Activated naive CD8-positive, alpha-beta T cell treated with anti-CD3 and anti-CD28 coated beads, Interleukin-2, amount 50 U/mL, for 24 hours (primary cell): ENCODE measurements at places on chromosomes 11 and 22.
A peak's percentile ranks its signal among the peaks of the same experiment; 100 is the strongest.

GRCh38 chr11:123166071-123166559 is 28.9 kb downstream of the CLMP start:
- H3K36me3 ChIP-seq: no peaks in the 10 kb centered on the region
- H3K4me1 ChIP-seq: no peaks in the 10 kb centered on the region
- peak; percentile 25 for DNase-seq
- H3K27me3 ChIP-seq: no peaks in the 10 kb centered on the region
- no peak overlapping the region for H3K4me3 ChIP-seq

DNA sequence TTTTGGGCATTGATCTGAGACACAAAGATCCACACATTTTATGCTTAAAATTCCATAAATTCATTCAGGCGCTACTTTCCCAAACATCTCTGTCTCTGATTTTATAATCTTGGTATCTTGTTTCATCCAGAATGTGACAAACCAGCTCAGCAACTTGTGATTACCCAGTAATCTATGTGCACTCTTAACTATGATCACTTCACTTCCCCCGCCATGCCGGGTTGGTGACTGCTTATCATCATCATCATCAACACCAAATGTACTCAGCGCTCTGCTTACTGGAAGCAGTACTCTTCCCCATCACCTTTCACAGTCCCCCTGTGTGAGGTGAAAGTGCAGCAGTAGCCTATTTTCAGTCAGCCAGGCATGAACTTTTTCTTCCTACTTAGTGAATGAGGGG is 15.2 kb upstream of the MMP7 start:
- H3K4me1 ChIP-seq: peaks cover 13% of the 10 kb centered on the region
- DNase-seq: no peak
- H3K27me3 ChIP-seq: no peaks in the 10 kb centered on the region
- peak overlapping the region; percentile 52 for H3K27ac ChIP-seq
- H3K36me3 ChIP-seq: no peaks in the 10 kb centered on the region

- H3K36me3 ChIP-seq: no peaks in the 10 kb centered on the region
- peaks cover 2% of the 10 kb centered on the region for H3K27me3 ChIP-seq
- H3K4me1 ChIP-seq: no peaks in the 10 kb centered on the region
These were observed 426.6 kb downstream of the BRD1 start for GRCh38 chr22:49400941-49401598.

GRCh38 chr22:25970999-25971811 is 198.1 kb upstream of the SEZ6L start:
- H3K4me1 ChIP-seq: peaks cover 5% of the 10 kb centered on the region
- H3K27ac ChIP-seq: no peak overlapping the region
- H3K4me3 ChIP-seq: no peak overlapping the region

DNA sequence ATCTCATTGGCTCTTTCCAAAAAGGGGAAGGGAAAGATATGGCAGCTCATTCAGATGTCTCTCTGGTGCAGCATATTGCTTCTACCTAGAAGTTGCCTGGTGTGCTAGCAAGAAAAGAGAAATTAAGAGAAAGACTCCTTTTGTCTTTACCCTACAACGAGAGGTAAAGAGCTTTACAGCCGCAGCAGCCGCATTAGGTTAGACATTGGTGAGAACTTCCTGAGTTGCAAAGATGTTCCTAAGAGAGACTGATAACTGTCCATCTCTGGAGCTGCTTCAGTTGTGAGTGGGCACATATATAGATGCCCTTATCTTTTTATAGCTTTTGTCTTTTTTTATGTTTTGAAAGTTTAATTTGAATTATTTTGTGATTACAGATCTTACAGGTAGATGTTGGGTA is 80.8 kb upstream of the NNMT start:
- H3K4me1 ChIP-seq: peaks cover 23% of the 10 kb centered on the region
- DNase-seq: no peak
- H3K27ac ChIP-seq: no peak overlapping the region

DNA sequence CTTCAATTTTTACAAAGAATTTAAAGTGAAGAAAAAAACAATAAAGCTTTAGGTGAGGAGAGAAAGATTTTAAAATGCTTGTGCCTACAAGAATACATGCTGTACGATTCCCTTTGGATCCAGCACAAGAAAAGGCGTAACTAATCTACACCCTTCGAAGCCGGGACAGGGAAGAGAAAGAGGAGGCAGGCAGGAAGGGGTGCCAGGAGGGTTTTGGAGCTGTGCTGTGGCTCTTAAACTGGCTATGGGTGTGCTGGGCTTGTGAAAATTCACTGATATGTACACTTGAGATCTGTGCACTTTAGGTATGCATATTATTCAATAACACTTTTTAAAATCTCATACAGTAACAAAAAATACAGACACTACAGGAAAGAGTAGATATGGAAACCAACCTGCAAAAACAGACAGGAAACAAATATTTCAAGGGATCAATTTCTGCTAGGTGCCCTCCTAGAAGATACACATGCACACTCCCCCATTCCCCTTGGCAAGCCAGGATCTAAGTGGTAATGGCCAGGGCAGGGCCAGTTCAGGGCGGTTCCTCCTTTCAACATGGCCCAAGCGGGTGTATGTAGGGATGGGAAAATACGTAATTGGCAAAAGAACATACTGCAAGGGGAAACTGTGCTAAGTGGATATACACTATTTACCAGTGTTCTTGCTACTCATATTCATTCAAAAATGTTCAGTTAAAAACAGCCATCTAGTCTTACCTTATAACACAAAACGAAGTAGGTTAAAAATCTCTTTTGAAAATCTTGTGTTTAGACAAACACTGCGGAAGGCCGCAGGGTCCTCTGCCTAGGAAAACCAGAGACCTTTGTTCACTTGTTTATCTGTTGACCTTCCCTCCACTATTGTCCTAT is 54.2 kb downstream of the PACSIN2 start:
- peaks cover 8% of the 10 kb centered on the region for H3K36me3 ChIP-seq
- H3K27me3 ChIP-seq: no peaks in the 10 kb centered on the region
- DNase-seq: no peak
- no peak overlapping the region for H3K27ac ChIP-seq

DNA sequence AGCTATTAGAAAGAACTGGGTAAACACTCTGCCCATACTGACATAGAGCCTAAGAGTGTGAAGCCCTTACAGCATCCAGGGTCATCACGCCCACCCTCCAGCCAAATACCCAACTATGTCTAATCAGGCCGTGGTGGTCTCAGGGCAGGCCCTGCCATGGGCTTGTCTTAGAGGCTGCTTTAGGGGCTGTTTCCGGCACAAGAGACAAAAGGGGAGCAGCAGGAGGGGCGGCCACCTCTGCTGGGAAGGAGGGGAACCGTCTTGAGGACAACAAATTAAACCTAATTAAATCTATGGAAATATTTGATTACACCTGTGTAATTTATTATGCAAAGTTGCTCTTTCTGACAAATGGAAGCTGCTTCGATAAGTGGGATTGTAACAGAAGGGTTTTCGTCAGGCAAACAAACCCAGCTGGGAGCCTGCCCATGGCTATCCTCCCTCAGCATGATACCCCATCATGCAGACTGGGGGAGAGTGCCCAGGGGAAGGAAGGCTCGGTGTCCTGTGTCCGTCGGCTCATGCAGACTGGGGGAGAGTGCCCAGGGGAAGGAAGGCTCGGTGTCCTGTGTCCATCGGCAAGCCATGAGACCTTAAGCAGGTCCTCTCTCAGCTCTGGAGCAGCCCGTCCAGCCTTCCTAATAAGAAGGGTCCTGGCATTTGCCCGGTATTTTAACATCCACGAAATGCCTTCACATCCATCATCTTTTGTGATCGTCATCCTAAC is 163.6 kb upstream of the B3GAT1 start:
- no peak overlapping the region for H3K27ac ChIP-seq
- DNase-seq: no peak
- H3K36me3 ChIP-seq: no peaks in the 10 kb centered on the region
- no peak overlapping the region for H3K4me3 ChIP-seq
- no peaks in the 10 kb centered on the region for H3K4me1 ChIP-seq

DNA sequence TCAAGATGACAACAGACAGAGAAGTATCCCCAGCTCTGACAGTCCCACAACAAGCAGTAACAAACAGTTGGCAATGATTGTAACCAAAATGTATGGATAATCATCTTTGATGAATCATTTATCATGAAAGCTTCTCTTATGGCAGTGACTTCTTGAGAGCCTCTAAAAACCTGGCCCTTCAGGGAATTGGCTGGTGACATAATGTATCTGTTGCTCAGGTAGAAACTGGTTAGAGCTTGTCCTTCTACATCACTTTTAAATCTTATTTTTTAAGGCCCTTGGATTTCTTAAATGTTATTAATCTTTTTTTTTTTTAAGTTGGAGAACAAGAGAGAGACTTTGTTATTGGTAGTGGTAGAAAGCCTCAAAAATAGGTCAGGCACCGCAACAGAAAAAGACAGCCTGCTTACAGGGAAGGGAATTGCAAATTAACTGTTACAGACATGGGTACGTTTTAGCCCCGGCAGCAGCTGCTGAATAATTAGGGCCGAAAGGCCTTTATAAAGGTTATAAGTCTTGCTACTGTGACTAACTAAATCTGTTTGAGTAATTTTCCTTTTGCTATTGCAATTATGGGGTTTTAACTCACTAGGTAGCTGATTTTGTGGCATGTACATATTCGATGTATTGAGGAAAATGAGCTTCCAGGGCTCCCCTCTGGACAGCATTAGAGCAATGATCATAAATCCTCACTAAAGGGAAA is 207.7 kb upstream of the LRRC4C start:
- no peak overlapping the region for H3K27ac ChIP-seq
- H3K4me3 ChIP-seq: no peak overlapping the region
- no peaks in the 10 kb centered on the region for H3K36me3 ChIP-seq
- no peaks in the 10 kb centered on the region for H3K4me1 ChIP-seq
